ENCODE measurements at places on chromosomes 6 and 20.

DNA sequence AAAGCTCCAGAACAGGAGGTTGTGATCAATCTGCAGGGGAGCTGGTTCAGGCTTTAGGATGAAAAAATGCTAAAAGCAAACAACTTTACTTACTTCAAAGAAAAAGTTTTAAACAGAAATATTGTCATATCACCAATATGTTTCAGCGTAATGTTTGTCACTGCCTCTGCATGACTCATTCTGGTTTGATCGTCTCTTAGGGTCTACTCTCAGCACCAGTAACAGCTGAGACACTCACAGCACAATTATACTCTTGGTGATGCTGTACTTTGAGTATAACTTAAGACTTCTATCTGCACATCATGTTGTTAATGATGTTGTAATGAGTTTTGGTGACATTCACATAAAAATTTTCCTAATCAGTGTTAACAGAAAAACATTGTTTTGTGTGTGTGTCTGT, 665.4 kb downstream of the EPM2A start:
- DNase-seq: no peak

GRCh38 chr6:14763139-14763538, 482.7 kb upstream of the JARID2 start:
- DNase-seq: no peak

- no peak for DNase-seq
These were observed 160.2 kb upstream of the RIMS1 start for GRCh38 chr6:71726121-71726520.

DNA sequence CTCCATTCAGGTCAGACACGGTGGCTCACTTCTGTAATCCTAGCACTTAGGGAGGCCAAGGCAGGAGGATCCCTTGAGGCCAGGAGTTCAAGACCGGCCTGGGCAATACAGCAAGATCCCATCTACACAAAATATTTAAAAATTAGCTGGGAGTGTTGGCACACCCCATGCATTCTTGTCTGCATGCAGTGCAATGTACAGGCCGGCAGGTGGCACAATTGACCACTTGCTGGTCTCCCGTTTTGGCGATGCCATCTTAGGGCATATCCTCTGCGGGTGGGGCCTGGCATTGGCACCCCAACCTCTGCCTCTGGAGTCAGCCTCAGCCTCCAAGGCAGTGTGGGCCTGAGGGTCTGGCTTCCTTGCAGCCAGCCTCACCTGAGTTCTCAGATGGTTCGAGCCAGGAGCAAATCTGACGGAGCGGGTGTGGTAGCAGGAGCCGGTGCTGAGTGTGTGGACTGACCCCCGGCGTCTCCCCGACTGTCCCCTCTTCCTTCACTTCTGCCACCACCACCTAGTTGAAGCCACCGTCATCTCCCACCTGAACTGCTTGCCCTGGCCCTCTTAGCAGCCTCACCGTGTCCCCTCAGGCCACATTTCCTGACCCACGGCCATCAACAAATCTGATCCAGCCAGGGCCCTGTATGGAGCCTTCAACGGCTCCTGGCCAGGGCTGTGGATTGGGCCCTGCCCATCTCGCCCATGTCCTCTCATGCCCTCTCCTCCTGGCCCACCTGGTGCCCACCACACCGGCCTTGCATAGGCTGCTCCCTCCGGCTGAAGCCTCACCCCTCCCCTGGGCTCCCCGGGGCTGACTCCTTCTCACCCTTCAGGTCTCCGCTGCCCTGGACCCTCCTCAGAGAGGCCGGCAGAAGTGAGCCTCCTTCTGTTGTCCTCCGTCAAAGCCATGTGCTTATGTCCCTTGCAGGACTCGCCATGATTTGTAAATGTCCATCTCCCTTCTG, 44.0 kb downstream of the EFCAB8 start:
- DNase-seq: peak; percentile 74

DNA sequence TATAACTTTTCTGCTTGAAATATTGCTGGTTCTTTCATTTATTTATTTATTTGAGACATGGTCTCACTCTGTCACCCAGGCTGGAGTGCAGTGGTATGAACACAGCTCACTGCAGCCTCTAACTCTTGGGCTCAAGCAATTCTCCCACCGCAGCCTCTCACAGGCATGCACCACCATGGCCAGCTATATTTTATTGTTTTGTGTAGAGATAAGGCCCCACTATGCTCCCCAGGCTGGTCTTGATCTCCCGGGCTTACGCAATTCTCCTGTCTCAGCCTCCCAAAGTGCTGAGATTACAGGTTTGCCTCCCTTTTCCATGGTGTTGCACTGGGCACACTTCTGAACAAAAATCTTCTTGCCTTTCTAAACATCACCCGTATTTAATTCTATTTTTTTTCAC, 39.1 kb upstream of the RNGTT start:
- DNase-seq: no peak

- DNase-seq: no peak
These were observed 7.6 kb downstream of the MAPK14 start for GRCh38 chr6:36035225-36035624.

DNA sequence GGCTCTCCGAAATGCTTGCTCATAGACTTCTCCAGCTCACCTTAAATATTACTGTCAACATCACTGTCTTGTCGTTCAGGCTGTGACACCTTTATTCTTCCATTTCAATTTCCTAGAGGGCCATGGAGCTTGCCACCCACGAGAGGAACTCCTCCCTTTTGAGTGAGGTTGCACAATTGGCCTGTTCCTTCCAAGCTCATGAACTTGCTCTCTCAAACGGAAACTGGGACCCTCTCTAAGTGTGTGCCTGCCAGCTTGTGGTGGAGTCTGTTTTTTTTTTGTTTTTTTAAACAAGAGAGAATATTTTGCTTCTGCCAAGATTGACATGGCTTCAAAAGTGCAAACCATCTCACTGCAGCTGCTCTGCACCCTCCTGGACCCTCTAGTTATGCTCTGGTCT, 19.3 kb upstream of the IYD start:
- DNase-seq: no peak

- peak; percentile 74 for DNase-seq
These were observed 102.1 kb downstream of the ATG5 start for GRCh38 chr6:106223300-106223930.

- peak; percentile 65 for DNase-seq
These were observed 3.1 kb downstream of the SLC23A2 start for GRCh38 chr20:4998160-4998651.

- no peak for DNase-seq
These were observed 48.3 kb downstream of the FAM217A start for GRCh38 chr6:4030669-4031068.

- no peak for DNase-seq
These were observed 7.7 kb downstream of the CCN6 start for GRCh38 chr6:112061605-112062004.

DNA sequence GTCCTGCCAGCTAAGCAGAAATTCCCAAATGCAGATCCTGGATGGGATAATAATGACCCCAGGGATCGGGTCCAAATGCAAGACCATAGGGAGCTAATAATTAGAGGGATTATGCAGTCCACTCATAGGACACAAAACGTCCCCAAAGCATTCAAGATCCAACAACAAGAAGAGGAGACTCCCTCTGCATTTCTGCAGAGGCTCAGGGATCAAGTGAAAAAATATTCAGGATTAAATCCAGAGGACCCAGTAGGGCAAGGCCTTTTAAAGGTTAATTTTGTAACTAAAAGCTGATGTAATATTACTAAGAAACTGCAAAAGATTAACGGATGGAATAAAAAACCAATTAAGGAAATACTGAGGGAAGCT, 22.2 kb downstream of the HLA-A start:
- no peak for DNase-seq

DNA sequence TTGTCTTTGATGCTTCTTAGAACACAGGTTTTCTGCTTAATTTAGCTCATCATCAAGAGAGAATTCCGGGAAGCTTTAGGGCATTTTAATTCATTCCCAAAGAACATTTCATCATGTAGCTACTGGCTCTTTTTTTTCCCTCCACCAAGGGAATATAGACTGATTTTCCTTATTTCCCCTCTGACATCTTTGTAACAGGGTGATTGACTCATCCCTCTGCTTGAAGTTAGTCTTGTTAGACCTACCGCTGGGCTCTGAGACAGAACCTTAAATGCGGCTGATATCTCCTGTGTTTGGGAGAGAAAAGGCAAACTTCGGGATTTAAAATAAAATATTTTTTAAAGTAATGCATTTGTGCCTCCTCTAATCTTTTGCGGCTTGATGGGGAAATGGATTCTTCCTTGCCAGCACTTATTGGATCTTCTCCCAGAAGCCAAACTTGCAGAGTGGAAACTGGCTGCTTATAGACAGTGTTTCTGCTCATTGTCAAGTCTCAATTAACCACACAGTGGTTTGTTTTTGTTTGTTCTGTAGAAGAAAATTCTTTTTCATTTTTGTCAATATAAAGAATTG, 272.7 kb upstream of the PLCB4 start:
- no peak for DNase-seq

- DNase-seq: no peak
These were observed 87.8 kb downstream of the TBXT start for GRCh38 chr6:166079841-166080240.

DNA sequence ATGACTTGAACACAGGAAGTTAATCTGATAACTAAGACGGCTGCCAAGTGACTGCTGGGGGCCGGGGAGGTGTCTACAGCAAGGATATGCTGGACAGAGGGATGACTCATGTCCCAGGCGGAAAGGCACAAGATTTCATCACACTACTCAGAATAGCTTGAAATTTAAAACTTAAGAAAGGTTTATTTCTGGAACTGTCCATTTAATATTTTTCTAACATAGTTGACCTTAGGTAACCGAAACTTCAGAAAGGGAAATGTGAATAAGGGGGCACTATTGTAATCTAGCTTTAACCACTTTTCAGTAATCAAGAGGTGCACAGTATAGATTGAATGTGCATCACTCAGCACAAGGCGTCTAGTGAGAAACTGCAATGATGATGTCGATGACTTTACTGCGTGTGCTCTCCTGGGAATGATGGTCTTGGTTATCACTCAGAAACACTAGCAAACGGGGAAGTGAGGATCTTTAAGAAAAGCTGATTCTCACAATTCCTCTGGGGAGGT, 171.5 kb downstream of the QKI start:
- DNase-seq: no peak

- no peak for DNase-seq
These were observed 245.9 kb upstream of the HS3ST5 start for GRCh38 chr6:114588726-114589125.

DNA sequence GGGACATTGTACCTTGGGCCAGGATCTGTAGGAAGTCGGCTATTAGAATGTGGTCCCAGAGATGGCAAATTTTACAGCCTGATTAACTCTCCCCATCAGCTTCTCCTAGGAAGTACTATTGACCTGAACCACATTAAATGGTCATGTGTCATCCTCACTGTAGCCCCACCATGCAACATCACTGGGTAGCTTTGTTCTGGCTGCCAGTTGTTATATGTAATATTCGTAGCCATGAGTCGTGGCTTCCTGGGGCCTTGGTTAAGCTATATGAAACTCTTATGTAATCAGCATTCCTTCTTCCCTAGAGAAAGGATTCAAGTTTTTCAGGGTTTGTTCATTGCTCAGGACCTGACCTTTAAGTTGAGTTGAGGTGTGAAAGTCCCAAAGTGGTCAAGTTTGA, 125.7 kb downstream of the ANKS1A start:
- DNase-seq: peak; percentile 94

GRCh38 chr6:104462811-104463599, 396.7 kb downstream of the HACE1 start:
- no peak for DNase-seq

DNA sequence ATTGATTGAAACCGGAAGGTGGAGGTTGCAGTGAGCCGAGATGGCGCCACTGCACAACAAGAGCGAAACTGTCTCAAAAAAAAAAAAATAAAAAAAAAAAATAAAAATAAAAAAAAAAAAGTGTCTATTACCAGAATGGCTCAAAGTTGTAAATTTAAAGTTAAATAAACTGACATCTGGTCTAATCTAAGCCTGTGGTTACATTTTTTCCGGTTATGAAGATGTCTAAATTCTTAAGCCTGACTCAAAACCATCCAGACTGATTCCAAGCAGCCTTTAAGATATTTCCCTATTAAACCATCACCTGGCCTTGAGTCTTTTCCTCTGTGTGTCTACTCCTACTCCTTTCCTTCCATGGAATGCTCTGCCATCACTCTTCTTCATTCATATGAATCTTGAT, 371.7 kb upstream of the RUNX2 start:
- DNase-seq: no peak

DNA sequence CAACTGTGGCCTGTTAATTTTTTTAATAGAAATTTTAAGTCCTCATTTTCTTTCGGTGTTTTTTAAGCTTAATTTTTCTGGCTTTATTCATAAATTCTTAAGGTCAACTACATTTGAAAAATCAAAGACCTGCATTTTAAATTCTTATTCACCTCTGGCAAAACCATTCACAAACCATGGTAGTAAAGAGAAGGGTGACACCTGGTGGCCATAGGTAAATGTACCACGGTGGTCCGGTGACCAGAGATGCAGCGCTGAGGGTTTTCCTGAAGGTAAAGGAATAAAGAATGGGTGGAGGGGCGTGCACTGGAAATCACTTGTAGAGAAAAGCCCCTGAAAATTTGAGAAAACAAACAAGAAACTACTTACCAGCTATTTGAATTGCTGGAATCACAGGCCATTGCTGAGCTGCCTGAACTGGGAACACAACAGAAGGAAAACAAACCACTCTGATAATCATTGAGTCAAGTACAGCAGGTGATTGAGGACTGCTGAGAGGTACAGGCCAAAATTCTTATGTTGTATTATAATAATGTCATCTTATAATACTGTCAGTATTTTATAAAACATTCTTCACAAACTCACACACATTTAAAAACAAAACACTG, 10.1 kb downstream of the HFE start:
- DNase-seq: peak; percentile 84

- DNase-seq: no peak
These were observed 50.3 kb upstream of the HLA-G start for GRCh38 chr6:29777310-29777709.

GRCh38 chr6:130432838-130433237, 67.0 kb downstream of the TMEM200A start:
- DNase-seq: no peak

DNA sequence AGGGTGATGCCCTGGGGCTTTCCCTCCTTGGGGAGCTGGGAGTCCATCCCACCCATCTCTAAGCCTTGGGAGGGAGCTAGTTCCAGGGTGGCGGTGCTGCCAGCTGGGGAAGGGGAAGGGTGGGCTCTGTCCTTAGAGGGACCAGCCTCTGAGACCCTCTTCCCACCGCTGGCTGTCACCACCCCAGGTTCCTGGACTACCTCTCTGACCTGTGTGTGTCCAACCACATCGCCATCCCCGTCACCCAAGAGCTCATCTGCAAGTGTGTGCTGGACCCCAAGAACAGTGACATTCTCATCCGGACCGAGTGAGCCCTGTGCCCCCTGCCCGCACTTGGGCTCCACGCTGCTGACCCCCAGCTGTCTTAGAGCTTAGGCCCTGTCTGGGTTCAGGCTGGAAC, 43.2 kb downstream of the UQCC2 start:
- DNase-seq: no peak

Measured in SK-MEL-5 (cell line).